ENCODE measurements at places on chromosomes 12 and 14.

DNA sequence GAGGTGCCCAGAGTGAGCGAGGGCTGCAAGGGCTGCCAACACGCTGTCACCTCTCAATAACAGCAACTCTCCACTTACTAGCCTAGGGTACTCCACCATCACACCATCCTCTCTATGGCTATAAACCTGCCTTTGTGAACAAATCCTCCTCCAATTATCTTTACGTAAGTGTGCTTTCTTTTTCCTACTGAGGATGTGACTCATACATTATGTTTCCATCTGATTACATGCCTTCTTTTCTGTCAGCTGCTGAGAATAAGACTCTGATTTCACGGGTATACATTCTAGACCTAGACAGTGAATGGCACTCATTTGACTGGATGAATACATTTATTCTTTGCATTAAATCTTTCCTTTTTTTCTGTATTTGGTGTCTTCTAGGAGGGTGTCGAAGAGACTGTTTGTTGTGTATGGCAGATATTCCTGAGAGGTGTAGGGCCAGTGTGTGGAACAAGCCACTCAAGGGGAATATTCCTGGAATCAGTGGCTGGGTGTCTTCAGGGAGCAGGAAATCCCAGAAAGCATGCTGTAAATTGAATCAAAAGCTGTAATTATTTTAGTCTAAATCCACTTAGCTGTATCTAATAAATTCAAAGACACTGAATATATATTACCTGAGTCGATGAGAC is 327.3 kb upstream of the TMTC1 start:
- DNase-seq: no peak

- DNase-seq: no peak
Observed at GRCh38 chr12:46473634-46474329, 101.2 kb upstream of the SLC38A2 start.

- DNase-seq: no peak
Observed at GRCh38 chr12:96360550-96360949, 39.7 kb downstream of the CDK17 start.

- no peak for DNase-seq
Observed at GRCh38 chr14:98077176-98077575, 1194.8 kb downstream of the BCL11B start.

- no peak for DNase-seq
Observed at GRCh38 chr12:105041186-105041585, 43.1 kb downstream of the ALDH1L2 start.

GRCh38 chr12:40464121-40464520 is 228.1 kb upstream of the CNTN1 start:
- DNase-seq: no peak

GRCh38 chr12:80602455-80602854 is 105.0 kb upstream of the MYF6 start:
- DNase-seq: no peak

DNA sequence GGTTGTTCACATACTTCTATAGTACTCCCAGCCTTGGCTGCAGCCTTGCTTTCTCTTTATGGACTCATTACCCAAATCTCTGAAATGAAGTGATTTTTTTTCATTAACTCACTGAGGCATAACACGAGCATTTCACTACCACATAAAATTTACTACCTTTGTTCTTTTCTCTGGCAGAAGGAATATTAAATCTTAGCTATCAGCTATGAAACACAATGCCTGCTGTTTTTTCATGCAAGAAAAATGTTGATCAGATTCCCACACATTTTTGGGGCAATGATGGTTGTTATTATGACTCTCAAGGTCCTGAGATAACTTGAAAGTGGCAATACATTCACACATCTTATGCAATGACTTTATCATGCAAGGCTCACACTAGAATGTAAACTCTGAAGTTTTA is 225.3 kb upstream of the ATP2B1 start:
- DNase-seq: no peak

DNA sequence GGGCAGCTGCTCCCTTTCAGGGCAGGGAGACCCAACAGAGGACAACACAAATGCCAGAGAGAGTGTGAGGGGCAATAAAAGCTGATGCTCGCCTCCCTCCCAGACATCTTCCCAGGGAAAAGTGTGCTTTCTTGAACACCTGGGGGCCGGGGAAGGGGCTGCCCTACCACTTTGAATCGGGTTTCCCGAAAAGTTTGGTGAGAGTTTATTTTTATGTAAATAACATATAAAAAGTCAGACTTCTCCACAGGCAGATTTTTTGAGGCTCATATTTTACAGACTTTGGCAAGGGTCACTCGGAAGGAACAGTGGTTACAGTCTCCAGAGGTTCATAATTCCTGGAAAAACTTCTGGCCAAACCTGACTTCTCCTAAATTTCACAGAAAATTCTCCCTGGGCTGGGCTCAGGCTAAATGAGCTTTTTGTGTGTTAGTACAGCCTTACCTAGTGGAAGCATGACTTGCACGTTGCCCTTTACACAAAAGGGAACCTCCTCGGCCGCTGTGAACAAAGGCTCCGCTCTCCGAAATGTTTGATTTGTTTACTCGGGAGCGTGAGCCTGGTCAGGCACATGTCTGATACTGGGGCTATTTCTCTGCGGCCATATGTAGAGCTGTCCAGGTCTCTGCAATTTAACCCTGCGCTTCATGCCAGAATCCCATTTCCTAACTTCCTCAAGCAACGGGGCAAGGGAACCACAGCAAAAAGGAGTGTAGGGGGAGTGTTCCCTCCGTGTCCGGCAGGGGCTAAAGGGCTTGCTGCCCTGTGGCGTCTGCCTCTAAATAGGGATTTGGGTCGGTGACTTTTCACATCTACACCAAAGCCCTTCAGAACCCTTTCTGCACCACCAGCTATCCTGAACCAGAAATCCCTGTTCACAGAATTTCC is 3.4 kb downstream of the RTL1 start:
- peak; percentile 3 for DNase-seq

DNA sequence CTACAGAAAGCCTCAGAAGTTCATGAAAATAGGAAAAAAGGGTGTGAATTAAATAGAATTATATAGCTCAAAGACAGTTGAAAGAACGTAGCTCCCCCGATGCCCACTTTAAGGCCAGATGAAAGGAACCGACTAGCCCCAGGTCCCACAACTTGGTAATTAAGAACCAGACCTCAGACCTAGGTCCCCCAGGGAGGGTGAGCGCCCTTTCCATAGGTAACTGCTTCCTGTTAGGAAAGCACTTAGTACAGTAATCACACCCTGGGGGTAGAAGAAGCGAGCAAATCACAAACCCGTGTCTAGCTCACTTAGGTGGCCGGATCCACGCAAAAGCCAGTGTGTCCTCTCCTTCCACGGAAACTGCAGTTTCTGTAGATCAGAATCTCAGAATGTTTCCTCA is 77.1 kb downstream of the PLXNC1 start:
- no peak for DNase-seq

DNA sequence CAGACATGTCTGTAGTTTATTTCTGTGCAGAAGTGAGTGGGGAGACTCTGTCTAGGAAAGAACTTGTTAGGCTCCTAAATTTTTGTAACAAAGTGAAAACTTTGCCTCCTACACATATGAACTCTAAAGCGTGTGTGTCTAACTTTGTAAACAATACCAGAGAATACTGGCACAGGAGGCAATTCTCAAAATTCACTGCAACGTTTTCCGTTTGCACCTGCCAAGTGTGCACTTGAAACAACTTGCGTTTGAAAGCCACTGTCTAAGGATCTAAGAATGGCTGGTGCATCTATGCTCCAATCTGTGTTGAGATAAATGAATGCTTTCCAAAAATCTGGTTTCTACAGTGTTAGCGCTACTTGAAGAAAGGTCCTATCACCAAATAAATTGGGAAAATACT is 15.3 kb downstream of the GRIP1 start:
- DNase-seq: no peak

DNA sequence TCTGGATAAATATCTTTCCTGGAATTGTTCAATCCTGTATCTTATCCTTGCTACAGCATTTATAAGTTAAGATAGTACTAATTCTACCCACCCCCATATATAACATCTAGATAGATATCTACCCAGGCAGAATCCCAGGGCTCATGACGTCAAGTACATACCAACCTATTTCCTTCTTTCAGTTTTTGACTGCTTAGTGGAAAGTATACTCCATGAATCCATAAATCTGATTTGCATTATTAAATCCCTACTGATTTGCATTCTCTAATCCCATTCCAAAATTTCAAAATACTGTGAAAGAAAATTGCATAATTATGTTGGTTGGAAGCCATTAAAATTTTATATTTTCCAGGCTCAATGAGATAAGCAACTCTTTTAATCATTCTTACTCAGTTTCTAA is 111.7 kb downstream of the KITLG start:
- DNase-seq: no peak

DNA sequence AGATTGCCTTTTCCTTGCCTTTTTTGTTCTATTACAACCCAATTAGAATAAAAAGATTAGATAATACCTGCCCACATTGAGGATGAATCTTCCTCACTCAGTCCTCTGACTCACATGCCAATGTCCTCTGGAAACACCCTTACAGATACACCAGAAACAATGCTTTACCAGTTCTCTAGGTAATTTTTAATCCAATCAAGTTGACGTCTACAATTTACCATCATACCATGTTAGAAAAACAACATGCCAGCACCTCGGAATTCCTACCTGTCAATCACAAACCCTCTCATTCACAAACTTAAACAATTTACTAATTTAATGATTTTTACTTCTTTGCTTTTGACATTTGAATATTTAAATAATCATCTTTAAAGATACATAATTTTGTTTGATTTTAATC is 953.8 kb downstream of the TRHDE start:
- no peak for DNase-seq

DNA sequence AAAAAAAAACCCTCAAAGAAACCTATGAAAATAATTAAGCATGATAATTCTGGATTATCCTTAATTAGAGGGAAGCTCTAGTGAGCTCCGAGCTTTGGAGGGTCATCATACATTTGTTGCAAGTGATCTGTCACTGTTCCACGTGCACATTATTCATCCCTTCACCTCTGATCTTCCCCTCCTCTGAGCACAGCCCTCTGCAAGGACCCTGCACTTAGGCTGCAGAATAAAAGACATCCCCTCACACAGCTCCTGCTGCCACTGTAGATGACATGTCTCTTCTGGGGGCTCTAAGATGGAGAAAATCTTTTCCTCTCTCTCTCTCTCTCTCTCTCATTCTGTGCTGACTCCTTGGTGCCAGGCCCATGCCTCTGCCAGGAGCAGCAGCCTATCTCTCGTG is 300.4 kb downstream of the EGLN3 start:
- no peak for DNase-seq

- no peak for DNase-seq
Observed at GRCh38 chr12:104360157-104360556, 56.6 kb downstream of the EID3 start.

DNA sequence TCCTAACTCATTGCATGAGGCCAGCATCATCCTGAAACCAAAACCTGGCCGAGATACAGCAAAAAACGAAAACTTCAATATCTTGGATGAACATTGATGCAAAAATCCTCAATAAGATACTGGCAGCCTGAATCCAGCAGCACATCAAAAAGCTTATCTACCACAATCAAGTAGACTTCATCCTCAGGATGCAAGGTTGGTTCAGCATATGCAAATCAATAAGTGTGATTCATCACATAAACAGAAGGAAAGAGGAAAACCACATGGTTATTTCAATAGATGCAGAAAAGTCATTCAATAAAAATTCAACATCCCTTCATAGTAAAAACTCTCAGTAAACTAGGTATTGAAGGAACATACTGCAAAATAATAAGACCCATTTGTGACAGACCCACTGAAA is 56.5 kb upstream of the PPFIA2 start:
- DNase-seq: no peak

GRCh38 chr14:96086574-96087077 is 47.5 kb downstream of the C14orf132 start:
- DNase-seq: no peak

GRCh38 chr12:120885521-120885920 is 18.6 kb downstream of the SPPL3 start:
- no peak for DNase-seq

DNA sequence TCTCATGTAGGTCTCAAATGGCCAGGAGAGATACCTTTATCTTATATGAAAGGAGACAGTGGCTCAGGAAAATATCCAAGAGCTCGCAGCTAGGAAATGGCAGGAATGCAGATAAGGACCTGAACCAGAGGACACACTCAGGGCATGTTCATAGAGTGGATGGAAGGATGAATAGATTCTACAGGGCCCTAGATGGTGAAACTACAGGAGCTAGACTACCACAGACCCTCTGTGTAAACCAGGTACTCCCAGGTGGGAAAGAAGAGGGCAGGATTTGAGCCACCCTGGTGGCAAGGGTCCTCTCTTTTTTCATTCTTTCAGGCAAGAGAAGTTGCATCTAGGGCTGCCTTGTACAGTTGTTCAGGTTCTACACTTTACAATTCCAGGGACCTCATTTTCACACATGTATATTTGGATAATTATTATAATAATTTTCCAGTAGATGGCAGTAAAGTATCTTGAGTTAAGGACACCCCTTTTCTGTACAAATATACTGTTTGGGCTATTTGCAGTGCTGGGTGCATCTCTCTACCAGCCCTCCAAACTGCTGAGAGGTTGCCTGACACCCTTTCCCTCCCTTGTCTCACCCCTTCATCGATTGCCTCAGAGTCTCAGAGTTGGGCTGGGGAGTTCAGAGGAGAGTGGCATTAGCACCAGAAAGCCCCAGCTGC is 10.5 kb upstream of the ZDHHC22 start:
- DNase-seq: no peak

- no peak for DNase-seq
Observed at GRCh38 chr12:7265251-7265650, 38.6 kb upstream of the ACSM4 start.

DNA sequence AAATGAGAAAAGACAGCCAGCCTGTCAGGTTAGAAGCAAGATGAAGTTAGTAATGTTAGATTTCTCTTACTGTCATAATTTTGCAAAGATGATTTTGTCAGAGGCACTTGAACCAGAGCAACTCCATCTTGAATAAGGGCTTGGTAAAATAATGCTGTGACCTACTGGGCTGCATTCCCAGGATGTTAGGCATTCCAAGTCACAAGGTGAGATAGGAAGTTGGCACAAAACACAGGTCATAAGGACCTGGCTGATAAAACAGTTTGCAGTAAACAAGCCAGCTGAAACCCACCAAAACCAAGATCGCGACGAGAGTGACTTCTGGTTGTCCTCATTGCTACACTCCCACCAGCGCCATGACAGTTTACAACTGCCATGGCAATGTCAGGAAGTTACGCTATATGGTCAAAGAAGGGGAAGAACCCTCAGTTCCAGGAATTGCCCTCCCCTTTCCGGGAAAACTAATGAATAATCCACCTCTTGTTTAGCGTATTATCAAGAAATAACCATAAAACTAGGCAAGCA is 1313.5 kb upstream of the TMEM132C start:
- no peak for DNase-seq

DNA sequence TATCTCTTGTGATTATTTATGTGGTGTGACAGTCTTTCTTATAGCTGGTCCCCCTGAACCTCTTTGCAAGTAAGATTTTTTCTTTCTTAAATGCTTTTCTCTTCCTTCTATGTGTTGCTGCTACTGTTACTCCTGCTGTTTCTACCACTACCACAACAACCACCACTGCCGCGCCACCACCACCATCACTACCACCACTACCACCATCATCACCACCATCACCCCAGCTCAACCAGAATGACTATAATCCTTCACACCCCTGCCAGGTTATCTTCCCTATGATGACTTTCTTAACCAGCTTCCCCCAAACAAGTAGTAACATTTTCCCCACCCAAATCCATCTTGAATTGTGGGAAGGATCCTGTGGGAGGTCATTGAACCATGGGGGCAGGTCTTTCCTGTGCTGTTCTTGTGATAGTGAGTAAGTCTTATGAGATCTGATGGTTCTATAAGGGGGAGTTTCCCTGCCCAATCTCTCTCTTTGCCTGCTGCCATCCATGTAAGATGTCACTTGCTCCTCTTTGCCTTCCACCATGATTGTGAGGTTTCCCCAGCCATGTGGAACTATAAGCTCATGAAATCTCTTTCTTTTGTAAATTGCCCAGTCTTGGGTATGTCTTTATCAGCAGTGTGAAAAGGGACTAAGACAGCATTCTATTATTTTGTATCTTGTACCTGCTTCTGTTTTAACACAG is 52.2 kb downstream of the CHST11 start:
- DNase-seq: no peak

All from stimulated activated CD4-positive, alpha-beta T cell treated with anti-CD3 and anti-CD28 coated beads, Interleukin-2, amount 100 ng/mL, for 24 hours (primary cell).